ENCODE measurements at places on chromosomes 5 and 9. TPM values are rescaled to one million over a fixed set of nuclear protein-coding genes. Genes with fewer than 3 reads are reported as not detected.

The KYAT1 gene
- 7.4 TPM for total RNA-seq

The CDX1 gene
- total RNA-seq, result 0.33 TPM

The FBXO4 gene
- 13.4 TPM for total RNA-seq

DNA sequence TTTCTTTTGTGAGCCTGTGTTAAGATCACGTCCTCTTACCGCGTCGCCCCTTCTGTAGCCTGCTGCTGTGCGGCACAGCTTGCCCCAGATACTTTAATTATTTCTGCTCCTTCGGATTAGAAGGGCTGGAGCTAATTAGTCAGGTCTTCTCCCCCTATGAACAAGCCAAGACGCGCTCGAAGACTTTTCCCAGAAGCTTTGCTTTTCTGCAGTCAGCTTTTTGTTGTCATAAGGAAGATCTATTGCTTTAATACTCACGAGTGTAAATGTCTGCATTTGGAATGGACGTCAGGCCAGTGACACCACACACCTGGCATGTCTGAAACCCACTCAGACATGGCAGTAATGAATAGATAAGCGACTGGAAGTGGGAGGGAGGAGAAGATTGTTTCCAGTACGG lies 37.0 kb downstream of the PRUNE2 start:
- no peak overlapping the region for H3K4me3 ChIP-seq
- no peaks in the 10 kb centered on the region for H3K36me3 ChIP-seq
- peaks cover 9% of the 10 kb centered on the region for H3K4me1 ChIP-seq
- no peak overlapping the region for H3K27ac ChIP-seq
- DNase-seq, result no peak

DNA sequence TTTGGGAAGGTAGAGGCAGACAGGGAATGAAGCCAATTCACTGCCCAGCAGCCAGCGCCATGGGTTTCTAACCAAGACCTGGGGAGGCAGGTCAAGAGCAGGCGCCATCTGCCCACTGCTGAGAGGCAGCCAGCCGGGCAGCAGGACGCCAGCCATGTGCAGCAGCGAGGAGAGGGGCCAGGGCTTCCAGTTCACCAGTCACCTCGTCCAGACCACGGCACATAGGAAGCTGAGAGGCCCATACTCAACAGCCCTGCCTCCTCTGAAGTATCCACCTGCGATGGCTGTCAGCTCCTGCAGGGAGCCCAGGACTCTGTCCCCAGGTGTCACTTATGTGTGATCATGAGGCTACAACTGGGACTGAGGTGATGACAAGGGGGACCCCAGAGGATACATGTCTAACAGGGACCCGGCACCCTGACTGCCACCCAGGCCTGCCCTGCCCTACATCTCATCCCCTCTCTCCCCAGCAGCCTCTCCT lies 30.1 kb downstream of the IPPK start:
- no peaks in the 10 kb centered on the region for H3K4me1 ChIP-seq
- H3K4me3 ChIP-seq, result no peak overlapping the region
- no peak for DNase-seq
- H3K36me3 ChIP-seq, result peaks cover 25% of the 10 kb centered on the region

GRCh38 chr5:2196989-2197619 lies 314.4 kb upstream of the IRX4 start:
- H3K27me3 ChIP-seq, result no peaks in the 10 kb centered on the region
- H3K4me1 ChIP-seq, result no peaks in the 10 kb centered on the region
- no peak overlapping the region for H3K4me3 ChIP-seq
- no peaks in the 10 kb centered on the region for H3K36me3 ChIP-seq
- no peak overlapping the region for H3K27ac ChIP-seq

DNA sequence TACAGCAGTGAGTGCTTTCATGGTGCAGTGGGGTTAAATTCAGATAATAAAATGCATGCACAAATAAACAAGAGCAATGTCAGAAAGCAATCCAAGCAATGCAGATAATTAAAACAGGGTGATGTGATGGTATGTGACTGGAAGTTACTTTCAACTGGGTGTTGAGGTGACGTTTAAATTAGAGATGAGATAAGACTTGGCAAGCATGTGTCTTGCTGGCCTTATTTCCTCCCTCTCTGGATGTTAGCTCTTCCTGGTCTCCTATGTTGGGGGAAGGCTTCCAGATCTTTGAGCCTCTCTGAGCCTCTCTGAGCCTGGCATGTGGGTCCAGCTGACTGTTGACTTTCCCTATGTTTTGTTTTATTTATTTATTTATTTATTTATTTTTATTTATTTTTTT lies 54.4 kb downstream of the DOCK2 start:
- DNase-seq, result peak; percentile 38
- H3K27ac ChIP-seq, result no peak overlapping the region
- no peaks in the 10 kb centered on the region for H3K4me1 ChIP-seq
- H3K27me3 ChIP-seq, result no peaks in the 10 kb centered on the region

DNA sequence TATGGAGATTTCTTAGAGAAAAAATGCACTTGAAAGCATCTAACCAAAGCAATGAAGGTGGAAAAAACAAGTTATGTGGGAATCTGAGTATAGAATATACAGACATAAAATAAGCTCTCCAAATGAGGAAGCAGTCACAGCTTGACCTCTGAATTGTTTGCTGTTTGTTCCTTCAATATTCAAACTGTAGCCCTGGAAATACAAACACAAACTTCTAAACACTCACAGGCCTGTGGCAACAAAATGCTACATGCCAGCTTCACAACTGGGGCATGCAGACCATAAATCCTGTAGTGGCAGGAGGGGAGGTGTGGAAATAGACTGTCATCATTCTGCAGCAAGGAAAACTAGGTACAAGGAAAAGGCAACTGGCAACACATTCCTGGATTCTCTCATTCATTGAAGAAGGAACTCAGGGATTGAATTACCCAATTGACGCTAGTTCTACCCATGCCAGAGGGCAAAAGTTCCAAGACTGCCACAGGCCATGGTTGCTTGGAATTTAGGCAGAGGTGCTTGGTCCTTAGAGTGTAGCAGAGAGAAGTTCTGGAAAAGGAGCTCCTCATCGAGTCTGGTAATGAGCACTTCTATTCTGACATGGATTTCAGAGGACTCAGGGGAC lies 349.6 kb downstream of the PDE4D start:
- no peaks in the 10 kb centered on the region for H3K27me3 ChIP-seq
- H3K4me1 ChIP-seq, result no peaks in the 10 kb centered on the region
- H3K36me3 ChIP-seq, result no peaks in the 10 kb centered on the region
- DNase-seq, result no peak
- no peak overlapping the region for H3K4me3 ChIP-seq

DNA sequence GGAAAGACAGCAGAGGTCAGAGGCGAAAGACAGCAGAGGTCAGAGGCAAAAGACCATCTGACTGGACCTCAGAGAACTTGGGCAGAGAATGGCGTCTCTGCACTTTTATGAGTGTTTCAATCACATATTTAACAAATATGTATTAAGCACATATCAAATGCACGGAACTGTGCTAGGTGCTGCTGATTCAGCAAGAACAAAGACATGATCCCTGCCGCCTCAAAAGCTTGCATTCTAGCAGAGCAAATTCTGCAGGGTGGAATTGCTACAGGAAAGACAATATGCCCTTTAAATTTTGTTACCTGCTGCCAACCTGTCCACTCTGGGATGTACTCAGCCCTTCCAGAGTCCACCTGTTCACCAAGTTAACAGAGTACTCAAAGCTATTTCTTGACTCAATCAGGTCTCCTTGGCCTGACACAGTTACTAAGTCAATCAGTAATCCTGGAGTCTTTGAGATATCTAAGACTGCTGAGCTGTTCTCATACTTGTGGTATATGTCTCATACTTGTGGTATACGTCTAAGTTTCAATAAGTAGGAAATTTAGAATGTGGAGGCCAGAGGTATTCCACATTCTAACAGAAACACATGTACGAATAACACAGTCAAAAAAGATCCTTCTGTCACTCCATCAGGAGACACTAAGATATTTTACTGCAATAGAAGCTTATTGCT lies 131.8 kb downstream of the GNAQ start:
- DNase-seq, result peak; percentile 64
- no peaks in the 10 kb centered on the region for H3K27me3 ChIP-seq
- no peak overlapping the region for H3K4me3 ChIP-seq
- no peaks in the 10 kb centered on the region for H3K36me3 ChIP-seq

Measured in fibroblast of lung (primary cell).